ENCODE measurements at places on chromosomes 7 and 10.

GRCh38 chr7:130151591-130152492, 53.4 kb downstream of the TMEM209 start:
- no peak for DNase-seq

DNA sequence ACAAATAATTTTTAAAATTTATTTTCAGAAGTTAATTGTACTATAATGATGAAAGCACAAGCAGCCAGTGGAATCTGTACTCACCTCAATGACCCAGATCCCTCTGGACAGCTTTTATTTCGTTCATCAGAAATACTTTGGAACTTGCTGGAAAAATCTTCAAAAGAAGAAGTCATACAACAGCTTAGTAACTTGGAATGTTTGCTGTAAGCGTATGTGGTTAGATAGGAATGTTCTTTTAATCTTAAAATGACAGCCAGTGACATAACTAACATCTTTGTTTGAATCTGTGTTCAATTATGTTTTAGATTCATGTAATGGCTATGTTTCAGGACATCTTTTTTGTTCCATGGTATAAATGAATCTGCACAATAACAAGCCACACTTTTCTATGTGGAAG, 26.8 kb downstream of the CFAP69 start:
- no peak for DNase-seq

- DNase-seq: no peak
Observed at GRCh38 chr7:157189405-157189804, 50.7 kb downstream of the UBE3C start.

- DNase-seq: no peak
Observed at GRCh38 chr10:24882047-24882698, 70.2 kb downstream of the PRTFDC1 start.

- no peak for DNase-seq
Observed at GRCh38 chr7:37718585-37718984, 35.0 kb downstream of the GPR141 start.

DNA sequence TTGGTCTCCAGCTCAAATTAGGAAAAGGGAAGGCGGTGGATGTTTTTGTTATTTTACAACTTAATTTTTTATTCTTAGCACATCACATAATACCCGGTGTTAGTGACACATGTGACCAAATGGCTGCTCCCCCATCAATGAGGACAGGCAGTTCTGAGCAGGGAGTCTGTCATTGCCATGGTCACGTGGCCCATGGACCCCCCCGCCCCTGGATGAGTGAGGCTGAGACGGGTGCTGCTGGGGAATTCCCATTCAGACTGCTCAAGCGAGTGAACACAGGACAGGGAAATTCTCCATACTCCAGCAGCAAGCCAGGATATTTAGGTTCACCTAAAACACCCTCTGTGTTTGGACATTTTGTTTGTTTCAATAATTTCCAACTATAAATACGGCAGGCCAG, 34.7 kb upstream of the SLC35B4 start:
- DNase-seq: no peak

DNA sequence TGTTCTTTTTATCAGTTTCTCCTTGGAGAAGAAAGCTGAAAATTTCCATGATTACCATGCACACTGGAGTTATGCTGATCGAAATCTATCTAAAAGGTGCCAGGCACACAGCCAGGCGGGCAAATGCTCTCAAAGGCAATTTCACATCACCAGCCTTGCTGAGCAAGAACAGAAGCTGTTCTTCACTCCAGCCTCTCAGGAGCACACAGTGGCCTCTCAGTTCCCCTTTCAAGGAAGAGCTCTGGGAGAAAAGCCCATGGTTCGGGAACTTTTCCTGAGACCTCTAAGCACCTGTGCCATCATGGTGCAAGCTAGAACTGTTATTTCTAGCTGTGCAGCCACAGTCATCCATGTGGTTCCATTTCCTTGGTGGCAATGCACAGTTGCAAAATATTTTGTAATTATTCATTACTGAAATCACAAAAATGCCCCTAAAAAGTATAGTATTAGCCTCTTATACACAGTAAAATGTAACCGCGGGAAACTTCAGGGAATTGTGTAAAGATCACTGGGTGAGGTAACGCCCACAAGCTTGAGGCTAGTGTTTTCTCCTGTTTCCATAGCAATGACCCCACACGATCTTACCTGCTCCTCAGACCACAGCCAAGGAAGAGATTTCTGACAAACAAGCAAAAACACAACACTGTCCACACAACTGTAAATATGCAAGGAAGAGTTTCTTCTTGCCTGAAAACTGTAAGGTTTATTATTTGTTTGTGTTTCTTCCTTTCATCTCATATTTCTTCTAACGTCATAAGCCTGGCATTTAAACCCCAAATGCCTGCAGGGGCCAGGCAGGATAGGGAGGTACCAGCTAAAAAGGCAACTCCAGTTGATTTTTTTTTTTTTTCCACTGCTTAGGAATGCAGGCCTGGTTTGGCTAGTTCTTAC, 121.2 kb downstream of the FAM107B start:
- DNase-seq: no peak

Data from forelimb muscle (tissue), 1 donor.